ENCODE measurements at places on chromosomes 6 and 20.
A peak's percentile ranks its signal among the peaks of the same experiment; 100 is the strongest.

GRCh38 chr20:57620274-57620990, at the start of gene ZBP1:
ZBP1 (minus strand) TSS chr20:57620426; CDS start chr20:57620295, 131 bp downstream.
- H3K27ac ChIP-seq = peak within 1 kb of the TSS; percentile 25
- no peaks in the 10 kb centered on the region for H3K36me3 ChIP-seq
- peak within 1 kb of the TSS; percentile 28 for H3K4me3 ChIP-seq
- DNase-seq = no peak
- no peaks in the 10 kb centered on the region for H3K4me1 ChIP-seq
- no peaks in the 10 kb centered on the region for H3K27me3 ChIP-seq

GRCh38 chr6:77652739-77653138, at the start of gene MEI4:
MEI4 (plus strand) TSS chr6:77653039; CDS start chr6:77690672, 37,633 bp downstream.
- DNase-seq = no peak
- no peaks in the 10 kb centered on the region for H3K36me3 ChIP-seq
- H3K4me1 ChIP-seq = no peaks in the 10 kb centered on the region
- no peaks in the 10 kb centered on the region for H3K27me3 ChIP-seq
- H3K27ac ChIP-seq = no peak within 1 kb of the TSS
- no peak within 1 kb of the TSS for H3K4me3 ChIP-seq

- DNase-seq = no peak
- peaks cover 4% of the 10 kb centered on the region for H3K36me3 ChIP-seq
- no peak overlapping the region for H3K27ac ChIP-seq
- no peak overlapping the region for H3K4me3 ChIP-seq
- no peaks in the 10 kb centered on the region for H3K27me3 ChIP-seq
- no peaks in the 10 kb centered on the region for H3K4me1 ChIP-seq
Observed at GRCh38 chr6:158775832-158776231, 43.3 kb downstream of the EZR start.

GRCh38 chr6:125994670-125995488, 8.5 kb downstream of the TRMT11 start:
- DNase-seq = no peak
- no peak overlapping the region for H3K27ac ChIP-seq
- no peaks in the 10 kb centered on the region for H3K36me3 ChIP-seq
- no peak overlapping the region for H3K4me3 ChIP-seq
- H3K4me1 ChIP-seq = no peaks in the 10 kb centered on the region
- H3K27me3 ChIP-seq = no peaks in the 10 kb centered on the region

GRCh38 chr6:12208673-12209072, 81.5 kb upstream of the EDN1 start:
- H3K27ac ChIP-seq = no peak overlapping the region
- H3K4me1 ChIP-seq = no peaks in the 10 kb centered on the region
- no peaks in the 10 kb centered on the region for H3K36me3 ChIP-seq
- H3K4me3 ChIP-seq = no peak overlapping the region

- H3K4me1 ChIP-seq = no peaks in the 10 kb centered on the region
- H3K4me3 ChIP-seq = no peak overlapping the region
- no peaks in the 10 kb centered on the region for H3K27me3 ChIP-seq
- no peak overlapping the region for H3K27ac ChIP-seq
Observed at GRCh38 chr6:10585209-10585845, 64.2 kb downstream of the GCNT2 start.

GRCh38 chr6:17633465-17634188, 33.5 kb downstream of the FAM8A1 start:
- no peaks in the 10 kb centered on the region for H3K27me3 ChIP-seq
- no peak for DNase-seq
- no peaks in the 10 kb centered on the region for H3K4me1 ChIP-seq
- no peaks in the 10 kb centered on the region for H3K36me3 ChIP-seq
- H3K27ac ChIP-seq = no peak overlapping the region

DNA sequence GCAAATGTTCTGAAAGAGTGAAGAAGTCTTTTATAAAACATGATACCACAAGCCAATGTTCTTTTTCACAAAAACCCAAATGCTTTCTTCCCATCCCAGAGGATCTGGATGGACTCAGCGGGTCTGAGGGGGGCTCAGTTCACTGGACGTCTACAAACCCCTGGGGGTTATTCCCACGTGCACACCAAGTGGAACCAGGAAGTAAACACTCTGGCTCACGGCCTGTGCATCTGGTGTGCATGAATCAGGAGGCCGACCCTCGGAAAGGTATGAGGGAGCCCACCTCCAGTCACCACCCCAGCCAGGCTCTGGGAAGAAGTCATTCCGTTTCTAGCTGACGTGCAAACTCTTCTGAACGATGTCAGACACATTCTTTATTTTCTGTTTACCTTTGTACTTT, 252.2 kb downstream of the DLL1 start:
- no peaks in the 10 kb centered on the region for H3K36me3 ChIP-seq
- peak; percentile 36 for DNase-seq
- H3K4me1 ChIP-seq = no peaks in the 10 kb centered on the region

GRCh38 chr6:156963712-156964700, 186.8 kb downstream of the ARID1B start:
- no peak for DNase-seq
- peak overlapping the region; percentile 16 for H3K4me3 ChIP-seq
- no peaks in the 10 kb centered on the region for H3K36me3 ChIP-seq

- no peaks in the 10 kb centered on the region for H3K36me3 ChIP-seq
- DNase-seq = no peak
- no peaks in the 10 kb centered on the region for H3K4me1 ChIP-seq
- no peak overlapping the region for H3K27ac ChIP-seq
- no peaks in the 10 kb centered on the region for H3K27me3 ChIP-seq
- no peak overlapping the region for H3K4me3 ChIP-seq
Observed at GRCh38 chr6:120869397-120869796, 464.9 kb downstream of the TBC1D32 start.

GRCh38 chr6:12324099-12324498, 33.9 kb downstream of the EDN1 start:
- peak; percentile 79 for DNase-seq
- H3K4me1 ChIP-seq = peaks cover 4% of the 10 kb centered on the region
- no peaks in the 10 kb centered on the region for H3K36me3 ChIP-seq
- no peaks in the 10 kb centered on the region for H3K27me3 ChIP-seq
- H3K4me3 ChIP-seq = no peak overlapping the region

GRCh38 chr20:52062452-52063209, 128.9 kb downstream of the ZFP64 start:
- H3K36me3 ChIP-seq = no peaks in the 10 kb centered on the region
- H3K27me3 ChIP-seq = no peaks in the 10 kb centered on the region
- no peak for DNase-seq
- H3K4me1 ChIP-seq = no peaks in the 10 kb centered on the region

DNA sequence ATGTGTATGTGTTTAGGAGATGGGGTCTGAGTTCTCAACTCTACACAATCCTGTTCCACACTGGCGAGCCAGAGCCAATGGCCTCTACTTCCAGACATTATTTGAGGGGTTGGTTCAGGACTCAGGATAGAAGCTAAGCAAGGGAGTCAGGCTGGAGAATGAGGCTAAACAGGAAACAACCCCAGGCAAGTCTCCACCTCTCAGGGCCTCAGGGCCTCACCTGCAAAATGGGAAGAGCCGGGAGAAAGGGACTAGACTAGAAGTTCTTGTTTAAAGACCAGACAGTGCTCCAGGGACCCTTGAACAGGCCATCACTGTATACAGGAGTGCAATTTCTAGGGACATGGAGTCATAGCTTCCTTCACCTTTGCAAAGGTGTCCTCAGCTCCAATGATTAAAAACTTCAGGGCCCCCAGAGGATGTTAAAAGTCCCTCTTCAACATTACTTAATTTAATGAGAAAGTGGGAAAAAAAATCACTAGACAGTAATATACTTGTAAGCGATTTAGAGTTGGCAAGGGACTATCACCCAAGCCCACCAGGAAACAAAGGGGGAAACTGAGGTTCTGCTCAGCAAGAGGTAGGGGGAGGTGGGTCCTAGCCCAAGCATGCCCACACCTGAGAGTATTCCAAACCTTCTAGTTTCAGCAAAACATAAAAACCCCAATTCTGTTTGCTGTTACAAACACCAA, 41.7 kb downstream of the ZMYND8 start:
- H3K4me3 ChIP-seq = no peak overlapping the region
- DNase-seq = no peak
- no peaks in the 10 kb centered on the region for H3K27me3 ChIP-seq
- H3K4me1 ChIP-seq = peaks cover 40% of the 10 kb centered on the region
- H3K36me3 ChIP-seq = no peaks in the 10 kb centered on the region

DNA sequence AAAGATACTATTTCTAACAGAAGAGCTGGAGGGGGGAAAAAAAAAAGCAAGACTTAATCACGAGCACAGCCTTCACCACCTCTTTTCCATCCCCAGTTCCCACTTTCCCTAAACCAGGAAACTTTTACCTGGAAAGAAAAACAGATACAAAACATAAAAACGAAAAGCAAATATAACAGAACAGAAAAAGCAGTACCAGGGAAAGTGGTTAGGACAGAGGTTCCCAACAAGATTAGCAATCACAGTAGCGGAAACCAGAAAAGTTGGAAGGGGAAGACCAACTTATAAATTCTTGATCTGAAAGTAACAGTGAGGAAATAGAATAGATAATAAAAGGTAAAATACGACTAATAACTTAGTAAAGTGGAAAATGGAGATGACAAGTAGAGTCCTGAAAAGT, 1.2 kb downstream of the DDX39B start:
- peaks cover 7% of the 10 kb centered on the region for H3K36me3 ChIP-seq
- H3K4me1 ChIP-seq = peaks cover 22% of the 10 kb centered on the region
- peak overlapping the region; percentile 97 for H3K27ac ChIP-seq
- peak overlapping the region; percentile 67 for H3K4me3 ChIP-seq

DNA sequence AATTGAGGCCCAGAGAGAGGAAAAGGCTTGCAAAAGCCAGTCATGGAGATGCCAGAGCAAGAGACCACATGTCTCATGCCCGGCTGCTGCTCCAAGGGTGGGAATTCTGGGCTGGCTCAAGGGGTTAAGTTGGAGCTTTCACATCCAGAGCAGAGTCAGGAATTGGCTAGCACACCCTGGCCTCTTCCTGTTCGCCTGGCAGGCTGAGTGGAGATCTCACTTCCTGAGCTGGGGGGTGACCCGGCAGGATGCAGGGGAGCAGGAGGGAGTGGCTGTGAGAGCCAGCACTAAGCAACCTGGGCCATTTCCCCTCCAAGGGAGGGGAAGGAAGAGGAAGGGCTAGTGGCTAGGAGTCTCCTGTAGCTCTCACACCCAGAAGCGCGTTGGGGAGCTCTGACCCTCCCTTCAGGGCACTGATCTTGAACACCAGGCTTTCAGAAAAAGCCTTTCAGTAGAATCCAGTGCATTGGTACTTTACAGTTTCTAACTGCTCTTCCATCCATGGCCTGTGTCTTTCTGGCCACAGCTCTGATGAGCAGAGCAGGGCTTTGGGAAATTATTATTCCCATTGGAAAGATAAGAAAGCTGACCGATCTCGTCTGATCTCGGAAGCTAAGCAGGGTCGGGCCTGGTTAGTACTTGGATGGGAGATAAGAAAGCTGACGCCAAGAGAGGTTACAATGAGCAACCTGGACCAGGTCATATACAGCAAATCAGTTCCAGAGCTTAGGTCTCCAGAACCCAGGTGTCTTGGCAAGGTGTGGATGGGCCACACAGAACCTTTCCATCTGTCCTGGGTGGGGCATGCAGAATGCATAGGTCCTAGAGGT, 2.2 kb upstream of the CCM2L start:
- no peak for DNase-seq
- H3K4me1 ChIP-seq = no peaks in the 10 kb centered on the region
- H3K4me3 ChIP-seq = no peak overlapping the region

GRCh38 chr6:15512721-15513120, 150.1 kb downstream of the DTNBP1 start:
- H3K4me3 ChIP-seq = no peak overlapping the region
- H3K36me3 ChIP-seq = peaks cover 8% of the 10 kb centered on the region
- no peaks in the 10 kb centered on the region for H3K4me1 ChIP-seq
- H3K27ac ChIP-seq = no peak overlapping the region
- no peaks in the 10 kb centered on the region for H3K27me3 ChIP-seq
